DMS79 (cell line): ENCODE measurements at places on chromosomes 3 and 15.

- DNase-seq: peak; percentile 28
Measured at GRCh38 chr3:187770224-187770623, 25.0 kb upstream of the BCL6 start.

GRCh38 chr3:28077572-28077971 lies 163.8 kb upstream of the CMC1 start:
- no peak for DNase-seq

DNA sequence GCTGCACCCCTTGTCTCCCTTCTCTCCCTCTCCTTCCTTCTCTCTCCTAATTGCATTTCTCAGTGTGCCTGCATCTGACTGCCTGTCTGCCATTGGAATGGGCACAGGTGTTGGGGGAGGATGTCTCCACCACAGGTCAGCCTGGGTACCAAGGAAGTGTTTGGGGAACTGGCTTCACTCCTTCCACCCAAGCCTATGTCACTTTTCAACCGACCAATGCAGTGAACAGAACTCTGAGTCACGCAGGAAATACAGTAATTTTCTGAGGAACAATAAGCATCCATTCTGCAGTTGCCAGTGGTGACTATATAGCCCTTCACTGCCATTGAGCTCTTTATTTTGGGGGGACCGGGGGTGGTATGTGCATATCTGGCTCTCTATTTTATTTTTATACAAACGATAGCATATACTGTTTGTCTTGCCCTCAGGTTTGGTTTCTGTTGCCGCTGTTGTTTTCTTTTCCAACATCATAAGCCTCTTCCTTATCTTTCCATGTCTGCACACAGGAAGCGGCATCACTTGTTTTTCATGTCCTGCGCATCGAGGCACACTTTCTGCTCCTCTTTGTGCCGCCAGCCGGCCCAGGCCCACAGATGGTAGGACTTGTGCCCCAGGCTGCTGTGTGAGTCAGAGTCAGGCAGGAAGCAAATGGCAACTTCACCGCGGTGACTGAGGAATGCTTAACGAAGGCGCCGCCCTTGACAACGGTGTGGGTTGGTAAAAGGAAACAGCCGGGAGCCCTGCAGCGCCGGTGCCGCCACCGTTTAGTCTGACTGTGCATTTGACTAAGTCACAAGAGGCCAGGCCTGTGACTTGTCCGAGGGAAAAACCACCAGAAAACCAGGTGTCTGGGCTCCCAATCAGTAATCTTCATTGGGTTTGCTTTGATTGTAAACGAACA lies 21.1 kb upstream of the CDCP1 start:
- no peak for DNase-seq

DNA sequence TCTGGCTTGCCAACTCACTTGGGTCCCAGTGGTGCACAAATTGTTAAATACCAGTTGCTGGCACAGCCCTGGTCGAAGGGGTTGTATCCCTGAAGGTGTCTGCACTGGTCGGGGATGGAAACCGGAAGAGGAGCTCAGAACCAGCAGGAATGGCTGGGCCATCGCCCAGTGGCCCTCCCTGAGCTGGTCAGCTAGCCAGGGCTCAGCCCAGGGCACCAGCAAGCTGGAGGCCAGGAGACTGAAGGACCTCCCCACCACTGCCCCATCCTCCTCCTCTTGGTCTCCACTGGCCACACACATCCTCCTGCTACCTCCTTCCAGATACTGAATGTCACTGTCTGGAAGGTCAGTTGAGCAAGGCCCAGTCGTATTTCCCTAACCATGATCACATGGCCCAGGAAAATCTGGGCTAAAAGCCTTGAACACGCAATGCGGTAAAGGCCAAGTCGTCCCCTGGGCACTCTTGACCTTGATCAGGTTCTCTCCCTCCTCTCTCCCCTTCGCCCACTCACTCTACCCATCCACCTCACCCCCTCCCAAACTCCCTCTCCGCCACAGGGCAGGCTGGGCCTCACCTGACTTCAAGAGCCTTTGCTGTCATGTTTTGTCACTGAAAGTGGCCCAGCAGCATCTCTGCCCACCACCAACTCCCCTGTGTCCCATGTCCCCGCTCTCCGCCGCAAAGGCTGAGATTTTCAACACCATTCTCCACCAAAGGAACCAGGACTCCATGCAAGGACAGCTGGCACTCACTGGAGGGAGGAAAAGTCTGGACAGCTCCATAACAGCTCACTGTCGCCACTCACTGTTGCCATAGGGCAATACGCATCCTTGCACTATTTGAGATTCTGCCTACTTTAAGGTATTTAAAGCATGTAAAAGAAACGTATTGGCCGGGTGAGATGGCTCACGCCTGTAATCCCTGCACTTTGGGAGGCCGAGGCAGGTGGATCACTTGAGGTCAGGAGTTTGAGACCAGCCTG lies 12.1 kb downstream of the ZDHHC19 start:
- DNase-seq: no peak

DNA sequence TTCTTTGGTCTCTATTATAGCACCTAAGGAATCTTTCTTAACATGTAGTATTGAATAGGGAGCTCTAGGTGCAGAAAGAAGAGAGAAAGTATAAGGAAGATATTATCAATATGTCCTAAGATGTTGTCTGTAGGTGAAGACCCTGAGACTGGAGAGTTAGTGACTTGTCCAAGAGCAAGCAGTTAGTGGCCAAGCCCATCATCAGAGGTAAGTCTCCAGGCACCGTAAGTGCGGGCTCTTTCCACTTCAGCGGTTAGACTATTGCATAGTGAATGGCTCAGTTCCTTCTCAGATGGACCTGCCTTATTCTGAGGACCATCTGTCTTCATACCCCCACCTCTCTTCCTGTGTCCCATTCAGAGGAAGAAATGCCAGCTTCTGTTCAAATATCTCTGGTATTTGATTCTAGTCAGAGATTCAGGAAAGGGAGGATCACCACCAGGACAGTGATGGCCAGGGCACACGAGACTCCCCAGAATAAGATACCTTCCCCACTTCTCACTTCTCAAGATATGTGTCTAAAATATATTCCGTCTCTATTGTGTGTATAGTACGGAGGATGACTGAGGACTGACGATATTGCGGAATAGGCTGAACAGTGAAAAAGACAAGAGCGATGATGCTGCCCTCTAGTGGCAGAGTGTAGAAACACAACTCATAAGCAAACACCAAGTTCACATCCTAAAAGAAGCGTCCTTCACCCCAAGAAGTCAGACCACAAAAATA lies 19.1 kb upstream of the ADGRG7 start:
- peak; percentile 33 for DNase-seq

- DNase-seq: peak; percentile 50
Measured at GRCh38 chr3:168040607-168041208, 55.0 kb downstream of the GOLIM4 start.

DNA sequence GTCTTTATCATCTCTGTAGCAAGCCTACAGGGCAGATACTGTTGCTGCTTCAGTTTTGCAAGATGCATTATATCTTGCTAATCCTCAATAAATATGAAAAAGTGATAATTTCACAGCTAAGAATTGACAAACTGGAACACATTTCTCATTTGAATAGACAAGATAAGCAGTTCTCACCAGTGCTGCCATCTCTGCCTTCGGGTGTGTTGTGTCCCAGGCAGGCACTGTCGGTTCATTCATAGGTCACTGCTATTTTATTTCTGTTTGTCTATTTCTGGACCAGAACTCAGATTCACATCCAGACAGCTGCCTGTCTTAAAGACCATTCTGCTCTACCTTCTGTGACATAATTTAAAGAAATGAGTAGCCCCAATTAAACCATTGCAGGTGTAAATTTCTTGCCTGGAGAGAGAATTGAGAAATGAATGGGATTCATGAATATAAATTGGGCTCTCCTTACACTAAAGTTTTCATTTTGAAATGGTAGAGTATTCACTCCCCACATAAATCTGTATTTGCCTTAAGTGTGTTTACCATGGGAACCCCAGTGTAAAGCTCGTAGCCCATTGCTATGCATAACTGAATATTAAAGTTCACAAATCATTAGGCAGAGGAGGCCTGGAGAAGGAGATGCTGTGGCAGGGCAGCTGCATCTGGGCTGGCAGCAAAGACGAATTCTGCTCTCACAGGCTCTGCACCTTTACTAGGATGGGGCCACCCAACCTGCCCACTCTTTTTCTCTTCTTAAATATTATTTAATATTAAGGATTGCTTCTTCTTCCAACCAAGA lies 149.9 kb downstream of the ARPP21 start:
- no peak for DNase-seq
